ENCODE measurements at places on chromosomes 12 and 14.

DNA sequence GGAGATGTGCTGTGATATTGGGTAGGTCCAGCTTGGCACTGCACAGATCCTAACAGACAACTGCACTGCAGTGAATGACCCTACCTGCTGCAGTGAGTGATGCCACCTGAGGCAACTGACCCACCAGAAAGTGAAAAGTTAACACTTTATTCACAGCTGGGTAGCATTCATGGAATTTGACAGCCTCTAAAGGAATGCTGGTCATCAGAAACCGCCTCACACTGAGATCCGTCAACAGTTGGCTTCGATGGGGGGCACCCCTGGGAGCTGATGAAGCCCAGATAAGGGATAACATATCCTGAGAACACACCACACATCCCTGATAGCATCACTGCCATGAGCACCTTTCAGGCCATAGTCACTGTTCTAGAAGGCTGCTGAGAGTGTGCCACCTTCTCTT, 272.4 kb upstream of the CRY1 start:
- DNase-seq, result no peak

DNA sequence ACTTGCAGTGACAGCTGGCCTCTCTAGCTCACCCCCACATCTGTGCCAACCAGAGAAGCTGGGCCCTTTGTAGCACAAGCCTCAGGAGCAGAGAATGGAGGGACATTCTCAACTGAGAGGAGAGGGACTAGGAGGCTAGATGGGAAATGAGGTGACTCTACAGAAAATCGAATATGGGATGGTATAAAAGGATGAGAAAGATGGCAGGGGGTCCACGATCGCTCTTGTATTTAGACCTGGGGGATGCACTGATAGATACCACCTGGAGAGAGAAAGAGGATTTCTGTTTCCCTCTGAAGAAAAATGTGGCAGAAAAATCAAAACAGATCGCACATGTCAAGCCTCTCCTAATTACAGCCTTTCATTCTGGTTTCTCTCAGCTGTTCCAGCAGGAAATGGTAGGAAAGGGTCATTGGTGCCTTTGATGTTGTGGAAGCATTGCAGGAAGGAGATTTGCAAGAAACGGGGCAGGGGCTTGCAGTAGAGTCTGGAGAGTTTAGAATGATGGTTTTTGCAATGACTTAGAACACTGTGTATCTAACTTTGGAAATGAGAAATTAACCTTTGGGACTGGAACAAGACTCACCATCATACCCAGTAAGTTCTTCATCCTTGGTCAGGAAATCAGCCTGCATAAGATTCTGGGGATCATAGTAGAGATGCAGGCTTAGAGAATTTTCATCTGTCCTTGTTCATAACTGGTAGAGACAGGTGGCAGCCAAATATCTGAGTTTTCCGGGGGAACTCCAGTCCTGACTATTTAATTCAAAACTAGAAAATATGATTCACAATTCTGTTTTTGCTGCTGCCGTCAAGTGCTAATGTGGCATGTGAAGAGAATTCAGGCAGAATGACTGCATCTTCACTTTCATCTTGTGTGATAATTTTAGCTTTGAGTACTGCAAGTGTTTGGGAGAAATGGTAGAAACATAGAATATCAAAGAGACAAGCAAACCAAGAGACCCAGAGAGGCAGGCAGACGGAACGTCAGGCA, 98.8 kb downstream of the DAD1 start:
- DNase-seq, result no peak

GRCh38 chr12:66899588-66899987, 220.7 kb upstream of the GRIP1 start:
- no peak for DNase-seq

GRCh38 chr12:10612984-10613348, 443 bp downstream of the MAGOHB start:
- DNase-seq, result no peak

GRCh38 chr12:112420740-112421139, 2.0 kb downstream of the PTPN11 start:
- no peak for DNase-seq
